ENCODE measurements at places on chromosomes 11 and 22.

- DNase-seq: no peak
Measured at GRCh38 chr11:107623183-107623582, 32.2 kb downstream of the ELMOD1 start.

DNA sequence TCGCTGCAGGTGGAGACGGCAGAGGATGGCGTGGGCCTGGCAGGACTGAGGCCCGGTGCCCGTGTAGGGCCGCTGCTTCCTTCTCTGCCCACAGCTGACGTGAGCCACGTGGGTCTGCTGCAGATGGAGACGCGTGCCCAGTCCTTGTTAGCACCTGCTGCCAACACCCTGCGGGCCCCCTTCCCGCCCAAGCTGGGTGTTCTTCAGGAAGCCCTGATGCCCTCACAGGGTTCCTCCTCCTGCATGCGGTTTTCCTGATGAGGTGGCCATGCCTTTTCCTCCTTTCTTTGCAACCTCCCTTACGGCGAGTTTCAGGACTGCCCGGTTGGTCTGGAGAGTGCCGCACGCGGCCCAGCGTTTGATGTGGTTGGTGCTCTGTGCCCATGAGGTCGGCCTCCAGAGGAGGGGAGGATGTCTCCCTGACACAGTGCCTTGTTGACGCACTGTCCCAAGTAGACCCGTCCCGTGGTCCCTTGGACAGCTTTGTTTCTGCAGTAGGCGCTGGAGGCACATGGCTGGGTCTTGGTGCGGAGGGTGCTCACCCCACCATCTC is 44.7 kb downstream of the AP2A2 start:
- DNase-seq: no peak

DNA sequence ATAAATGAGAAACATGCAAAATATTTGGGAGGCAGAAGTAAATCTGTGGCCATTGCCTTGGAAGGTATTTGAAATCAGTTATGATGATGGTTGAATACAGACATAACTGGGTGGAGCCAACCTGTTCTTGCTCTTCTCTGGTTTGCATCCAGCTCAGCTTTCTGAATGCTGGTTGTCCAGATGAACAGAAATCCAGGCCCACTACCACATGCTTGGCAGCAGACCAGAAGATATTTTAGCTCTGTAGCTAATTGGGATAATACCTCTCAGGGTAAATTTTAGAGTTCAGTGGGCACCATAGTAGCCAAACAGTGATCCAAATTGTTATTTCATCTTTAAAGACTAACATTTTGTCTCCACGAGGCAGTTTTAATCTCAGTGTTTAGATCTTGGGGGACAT is 308.3 kb downstream of the RAB38 start:
- DNase-seq: no peak

DNA sequence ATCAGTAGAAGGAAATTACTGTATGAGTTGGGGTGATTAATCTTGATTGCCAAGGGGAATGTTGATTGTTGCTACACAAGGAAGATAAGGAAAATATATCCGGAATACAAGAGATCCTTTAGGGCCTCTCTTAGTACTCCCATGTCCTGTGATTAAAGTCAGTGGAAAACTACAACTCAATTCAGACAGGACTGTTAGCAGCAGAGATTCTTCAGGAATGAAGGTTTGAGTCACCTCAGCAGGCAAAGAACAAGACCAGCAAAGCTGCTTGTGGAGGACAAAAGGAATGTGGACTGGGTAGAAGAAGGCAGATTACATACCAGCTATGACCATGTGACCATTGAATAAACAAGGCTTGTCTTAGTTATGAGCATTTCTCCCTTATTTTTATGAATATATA is 478.2 kb downstream of the BUD13 start:
- no peak for DNase-seq

- DNase-seq: no peak
Measured at GRCh38 chr22:26701323-26701722, 43.9 kb downstream of the MIAT start.

- DNase-seq: peak; percentile 80
Measured at GRCh38 chr22:20186183-20186870, 35.5 kb upstream of the CCDC188 start.

DNA sequence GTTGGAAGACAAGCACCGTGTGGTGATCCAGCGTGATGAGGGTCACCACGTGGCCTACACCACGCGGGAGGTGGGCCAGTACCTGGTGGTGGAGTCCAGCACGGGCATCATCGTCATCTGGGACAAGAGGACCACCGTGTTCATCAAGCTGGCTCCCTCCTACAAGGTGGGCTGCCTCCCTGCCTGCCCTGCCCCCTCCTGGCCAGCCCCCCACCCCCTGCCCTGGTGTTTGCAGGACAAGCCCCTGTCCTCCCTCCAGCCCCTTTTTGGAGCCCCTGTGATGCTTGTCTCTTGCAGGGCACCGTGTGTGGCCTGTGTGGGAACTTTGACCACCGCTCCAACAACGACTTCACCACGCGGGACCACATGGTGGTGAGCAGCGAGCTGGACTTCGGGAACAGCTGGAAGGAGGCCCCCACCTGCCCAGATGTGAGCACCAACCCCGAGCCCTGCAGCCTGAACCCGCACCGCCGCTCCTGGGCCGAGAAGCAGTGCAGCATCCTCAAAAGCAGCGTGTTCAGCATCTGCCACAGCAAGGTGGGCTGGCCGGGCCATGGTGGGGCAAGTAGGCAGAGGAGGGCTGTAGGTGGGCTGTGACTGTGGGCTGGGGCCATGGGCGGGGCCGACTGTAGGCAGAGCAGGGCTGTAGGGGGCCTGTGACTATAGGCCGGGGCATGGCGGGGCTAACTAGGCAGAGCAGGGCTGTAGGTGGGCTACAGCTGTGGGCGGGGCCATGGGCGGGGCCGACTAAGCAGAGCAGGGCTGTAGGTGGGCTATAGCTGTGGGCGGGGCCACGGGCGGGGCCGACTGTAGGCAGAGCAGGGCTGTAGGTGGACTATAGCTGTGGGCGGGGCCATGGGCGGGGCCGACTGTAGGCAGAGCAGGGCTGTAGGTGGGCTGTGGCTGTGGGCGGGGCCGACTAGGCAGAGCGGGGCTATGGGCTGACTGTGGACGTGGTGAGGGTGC is 13.6 kb downstream of the MUC2 start:
- no peak for DNase-seq

GRCh38 chr11:46984987-46985386 is 48.4 kb downstream of the CSTPP1 start:
- no peak for DNase-seq

- DNase-seq: peak; percentile 90
Measured at GRCh38 chr11:30586251-30587144, at the start of gene MPPED2. TSS of gene MPPED2 (minus strand) at chr11:30586353. CDS start at chr11:30580373, 5,980 bp downstream.

DNA sequence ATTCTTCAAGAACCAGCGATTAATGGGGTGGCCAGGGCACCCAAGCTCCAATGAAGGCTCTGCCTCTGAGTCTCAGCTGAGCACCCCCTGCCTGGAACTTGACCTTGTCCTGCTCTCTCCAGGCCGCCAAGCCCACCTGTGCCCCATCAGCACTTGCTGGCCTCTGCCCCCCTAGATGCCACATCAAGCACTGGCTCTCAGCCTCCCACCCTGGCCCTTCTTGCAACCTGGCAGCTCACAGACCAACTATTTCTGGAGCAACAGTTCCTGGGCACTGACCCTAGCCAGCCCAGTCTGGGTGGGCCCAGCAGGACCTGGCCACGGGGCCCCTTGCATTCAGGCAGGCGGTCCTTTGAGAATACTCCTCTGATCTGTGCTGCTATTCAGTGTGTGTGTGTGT is 98.8 kb upstream of the PITPNB start:
- DNase-seq: no peak

DNA sequence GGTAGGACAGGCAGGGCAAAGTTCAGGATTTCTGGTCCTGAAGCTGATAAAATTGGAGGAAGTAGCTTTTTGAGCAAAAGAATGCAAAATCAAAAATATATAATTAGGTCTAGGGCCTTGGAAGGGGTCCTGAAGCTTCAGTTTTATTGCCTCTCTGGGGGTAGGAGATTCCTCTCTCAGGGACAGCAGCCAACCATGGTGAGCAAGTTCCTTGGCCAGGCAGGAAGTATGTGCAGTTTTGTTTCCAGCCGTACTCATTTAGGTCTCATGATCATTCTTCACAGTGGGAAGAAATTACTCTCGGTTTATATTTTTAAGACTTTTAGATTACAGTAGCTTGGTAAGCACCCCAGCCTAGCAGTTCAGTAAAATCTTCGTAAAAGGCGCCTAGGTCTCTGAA is 2.9 kb upstream of the RAB38 start:
- DNase-seq: no peak

DNA sequence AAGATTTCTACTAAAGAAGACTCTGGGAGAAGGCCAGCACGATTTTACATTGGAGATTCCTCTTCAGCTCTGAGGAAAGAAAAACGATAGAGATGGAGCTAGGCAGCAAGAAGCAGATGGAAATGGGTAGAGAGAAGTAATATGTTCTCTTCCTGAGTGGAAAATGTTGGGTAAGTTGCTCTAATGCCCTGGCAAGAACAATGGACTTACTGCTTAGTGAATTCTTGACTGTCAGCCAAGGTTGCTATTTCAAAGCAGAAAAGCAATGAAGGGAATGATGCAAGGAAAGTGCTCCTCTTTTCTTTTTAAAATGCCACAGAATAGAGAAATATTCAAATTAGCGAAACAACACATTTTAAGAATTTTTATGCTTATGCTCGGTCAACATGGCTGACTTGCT is 38.4 kb upstream of the CWF19L2 start:
- no peak for DNase-seq

- no peak for DNase-seq
Measured at GRCh38 chr22:26548984-26549383, 36.7 kb upstream of the TFIP11 start.

DNA sequence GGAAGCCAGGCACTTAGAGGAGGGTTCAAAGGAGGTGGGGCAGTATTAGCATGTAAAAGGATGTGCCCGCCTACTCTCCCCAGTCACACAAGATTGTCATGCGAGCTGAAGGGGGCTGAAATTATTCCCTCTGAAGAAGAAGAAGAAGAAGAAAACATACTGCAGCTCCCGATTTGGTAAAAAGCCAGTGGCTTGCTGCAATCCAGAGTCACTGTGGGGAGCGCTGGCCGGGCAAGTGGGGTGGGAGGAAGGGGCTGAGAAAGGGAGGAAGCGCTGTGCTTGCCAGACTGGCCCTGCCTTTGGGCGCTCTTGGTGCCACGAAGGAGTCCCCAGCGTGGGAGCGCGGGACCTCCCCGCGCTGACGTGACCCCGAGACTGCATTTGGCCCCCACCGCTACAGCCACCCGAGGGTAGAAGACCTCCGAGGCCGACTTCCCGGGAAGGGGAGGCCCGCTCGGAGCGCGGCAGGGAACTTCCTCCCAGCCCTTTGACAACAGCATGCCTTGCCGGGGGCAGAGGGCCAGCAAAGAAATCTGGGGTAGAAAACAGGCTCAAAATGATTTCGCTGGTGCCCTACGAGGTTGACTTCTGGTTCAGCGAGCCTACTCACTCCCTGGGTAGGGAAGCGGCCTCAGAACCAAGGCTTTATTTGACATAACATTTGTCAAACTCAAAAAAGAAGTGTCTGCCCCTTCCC is 906.3 kb downstream of the DLG2 start:
- DNase-seq: peak; percentile 64

- peak; percentile 72 for DNase-seq
Measured at GRCh38 chr11:8267831-8268529, 4.3 kb upstream of the LMO1 start.

DNA sequence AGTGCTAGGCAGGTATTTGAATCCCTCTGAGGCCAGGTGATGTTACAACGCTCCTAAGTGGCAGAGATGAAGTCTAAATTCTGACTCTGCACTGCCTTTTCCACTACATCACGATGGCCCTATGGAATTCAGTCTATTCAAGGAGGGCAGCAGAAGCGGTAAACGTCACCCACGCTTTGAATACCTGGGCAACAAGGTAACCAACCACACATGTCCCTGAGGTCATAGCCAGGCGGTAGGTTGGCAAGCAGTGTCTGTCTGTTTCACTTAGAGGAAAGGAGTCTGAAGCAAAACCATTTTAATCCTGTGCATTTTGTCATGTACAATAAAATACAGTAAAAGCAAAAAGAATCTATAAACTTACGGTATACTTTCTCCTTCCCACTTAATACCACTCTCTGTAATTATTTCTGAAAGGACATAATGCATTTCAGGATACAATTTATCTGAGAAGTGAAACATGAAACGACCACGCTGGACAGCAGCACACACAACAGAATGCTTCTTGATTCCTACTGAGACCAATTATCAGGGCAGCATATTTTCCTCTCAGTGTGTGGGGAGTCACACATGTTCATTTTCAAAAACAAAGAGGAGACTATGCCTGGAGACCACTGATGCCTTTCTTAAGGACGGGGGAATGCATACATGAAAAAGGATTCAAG is 51.3 kb downstream of the PRDM10 start:
- DNase-seq: no peak

GRCh38 chr11:42890773-42891172 is 421.0 kb upstream of the API5 start:
- no peak for DNase-seq

- no peak for DNase-seq
Measured at GRCh38 chr11:134691295-134691873, 279.3 kb upstream of the B3GAT1 start.

- no peak for DNase-seq
Measured at GRCh38 chr11:32701616-32702015, 92.8 kb downstream of the CCDC73 start.

GRCh38 chr11:117380676-117381075 is 53.0 kb downstream of the CEP164 start:
- no peak for DNase-seq

- no peak for DNase-seq
Measured at GRCh38 chr11:96367342-96367741, 22.4 kb downstream of the CCDC82 start.

- no peak for DNase-seq
Measured at GRCh38 chr11:121711939-121712338, 259.2 kb upstream of the SORL1-AS1 start.

DNA sequence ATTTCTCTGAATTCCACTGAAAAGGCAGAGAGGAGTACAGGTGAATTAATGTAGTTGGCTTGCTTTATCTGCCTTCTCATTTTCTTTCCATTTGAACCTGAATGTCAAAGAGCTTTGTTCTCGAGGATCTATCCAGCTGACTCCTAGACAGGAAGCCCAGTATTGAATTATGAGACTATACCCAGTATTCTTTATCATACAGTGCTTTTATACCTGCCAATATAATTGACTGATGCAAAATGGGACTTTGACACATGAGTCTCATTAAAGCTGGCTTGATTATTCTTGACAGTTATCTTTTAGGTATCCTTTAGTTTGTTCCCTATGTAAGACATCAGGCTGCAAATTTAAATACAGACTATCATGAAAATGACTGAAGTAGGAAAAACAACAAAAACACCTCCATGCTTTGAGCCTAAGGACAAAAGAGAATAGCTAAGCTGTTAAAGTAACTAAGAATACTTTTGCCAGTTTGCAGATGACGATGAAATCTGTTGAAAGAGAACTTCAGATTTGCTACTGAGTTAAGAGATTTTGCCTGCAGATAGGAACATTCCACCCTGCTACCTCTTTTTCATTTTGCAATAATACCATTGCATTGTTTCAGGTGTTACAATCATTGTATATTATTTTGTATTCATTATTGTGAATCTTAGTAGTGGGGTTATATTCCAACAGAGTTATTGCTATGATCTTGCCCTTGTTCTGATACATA is 117.1 kb downstream of the ENTHD1 start:
- no peak for DNase-seq

DNA sequence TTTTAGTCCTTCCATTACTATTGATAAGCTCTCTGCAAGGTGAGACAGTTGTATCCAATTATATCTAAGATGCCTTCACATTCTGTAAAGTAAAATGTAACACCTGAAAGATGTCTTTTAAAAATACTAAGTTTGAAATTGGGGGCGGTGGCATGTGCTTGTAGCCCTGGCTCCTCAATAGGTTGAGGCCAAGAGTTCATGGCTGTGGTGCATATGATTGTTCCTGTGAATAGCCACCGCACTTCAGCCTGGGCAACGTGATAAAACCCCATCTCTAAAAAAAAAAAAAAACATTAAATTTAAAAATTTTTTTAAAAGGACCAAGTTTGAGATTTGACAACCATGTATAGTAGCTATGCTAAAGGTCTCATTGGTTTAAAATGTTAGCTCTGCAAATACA is 20.5 kb downstream of the CAPRIN1 start:
- no peak for DNase-seq
